Suprapubic skin (tissue), 4 donors: ENCODE measurements at places on chromosomes 4 and X. TPM values are rescaled to one million over a fixed set of nuclear protein-coding genes. Genes with fewer than 3 reads are reported as not detected.

DNA sequence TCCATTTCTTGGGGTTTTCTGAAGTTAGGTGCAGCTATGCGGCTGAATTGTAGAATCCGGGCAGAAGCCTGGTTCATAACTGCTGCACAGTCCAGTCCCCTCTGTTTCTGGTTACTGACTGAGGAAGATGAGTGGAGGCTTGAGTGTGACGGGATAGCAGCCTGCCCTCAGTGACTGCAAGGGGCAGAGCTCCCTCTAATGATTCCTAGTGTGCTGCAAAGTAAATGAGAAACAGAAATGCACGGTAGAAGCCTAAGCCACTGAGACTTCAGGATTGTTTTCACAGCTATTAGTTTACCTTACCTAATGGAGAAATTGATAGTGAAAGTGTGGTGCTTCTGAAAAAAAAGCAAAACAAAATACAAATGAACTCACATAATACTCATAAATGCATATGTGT, 189.2 kb downstream of the GPM6A start:
- no peak overlapping the region for H3K4me3 ChIP-seq
- H3K4me1 ChIP-seq = no peaks in the 10 kb centered on the region
- no peaks in the 10 kb centered on the region for H3K27me3 ChIP-seq
- no peaks in the 10 kb centered on the region for H3K36me3 ChIP-seq

DNA sequence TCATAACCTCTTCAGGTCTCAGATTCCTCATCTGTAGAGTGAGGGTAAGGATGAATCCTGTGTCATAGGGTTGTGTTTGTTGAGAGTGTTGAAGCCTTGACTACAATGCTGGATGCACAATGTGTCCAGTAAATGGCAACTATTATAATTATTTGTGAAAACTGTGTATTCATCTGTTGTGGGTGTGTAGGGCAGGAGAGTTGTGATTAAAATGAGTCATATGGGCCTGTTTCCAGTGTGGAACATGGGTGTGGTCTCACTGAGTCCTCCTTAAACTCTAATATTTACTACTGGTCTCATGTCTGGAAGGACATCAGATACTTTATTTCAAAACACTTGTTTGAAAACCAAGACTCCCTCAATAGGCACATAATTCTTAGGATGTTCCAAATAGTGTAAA, 208.5 kb upstream of the CASK start:
- no peak overlapping the region for H3K4me3 ChIP-seq
- no peak overlapping the region for H3K27ac ChIP-seq
- no peaks in the 10 kb centered on the region for H3K36me3 ChIP-seq
- no peaks in the 10 kb centered on the region for H3K4me1 ChIP-seq

- DNase-seq = no peak
- no peaks in the 10 kb centered on the region for H3K27me3 ChIP-seq
- H3K27ac ChIP-seq = no peak overlapping the region
- H3K4me1 ChIP-seq = no peaks in the 10 kb centered on the region
- H3K4me3 ChIP-seq = no peak overlapping the region
- no peaks in the 10 kb centered on the region for H3K36me3 ChIP-seq
These were observed 46.4 kb upstream of the PRPS1 start for GRCh38 chrX:107581923-107582322.

Gene TMEM156
- total RNA-seq = not detected

DNA sequence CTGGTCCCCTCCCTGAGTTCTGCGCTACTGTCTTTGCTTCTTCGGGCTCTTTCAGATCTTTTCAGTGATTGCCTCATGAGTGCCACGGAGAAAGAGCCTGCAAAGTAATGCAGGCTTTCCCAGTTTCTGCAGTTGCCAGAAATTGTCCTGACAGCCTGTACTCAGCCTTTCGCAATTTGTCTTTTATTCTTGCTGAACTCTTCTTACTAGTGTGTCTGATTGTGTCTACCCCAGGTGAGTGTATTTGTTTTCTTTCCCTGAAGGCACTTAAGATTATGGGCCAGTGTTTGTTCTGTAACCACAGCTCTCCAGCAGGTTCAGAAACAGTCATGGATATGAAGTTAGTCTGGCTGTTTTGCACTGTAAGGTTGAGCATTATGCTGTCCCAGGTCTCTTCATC, 47.1 kb downstream of the FAM193A start:
- no peak overlapping the region for H3K27ac ChIP-seq
- no peak for DNase-seq
- no peaks in the 10 kb centered on the region for H3K27me3 ChIP-seq
- peaks cover 36% of the 10 kb centered on the region for H3K4me1 ChIP-seq
- no peak overlapping the region for H3K4me3 ChIP-seq

Gene CNGA1
- total RNA-seq = 12.5 TPM

GRCh38 chr4:73006286-73006990, 63.1 kb downstream of the COX18 start:
- DNase-seq = no peak
- H3K27me3 ChIP-seq = no peaks in the 10 kb centered on the region
- no peak overlapping the region for H3K4me3 ChIP-seq
- H3K27ac ChIP-seq = no peak overlapping the region
- no peaks in the 10 kb centered on the region for H3K4me1 ChIP-seq
- no peaks in the 10 kb centered on the region for H3K36me3 ChIP-seq

DNA sequence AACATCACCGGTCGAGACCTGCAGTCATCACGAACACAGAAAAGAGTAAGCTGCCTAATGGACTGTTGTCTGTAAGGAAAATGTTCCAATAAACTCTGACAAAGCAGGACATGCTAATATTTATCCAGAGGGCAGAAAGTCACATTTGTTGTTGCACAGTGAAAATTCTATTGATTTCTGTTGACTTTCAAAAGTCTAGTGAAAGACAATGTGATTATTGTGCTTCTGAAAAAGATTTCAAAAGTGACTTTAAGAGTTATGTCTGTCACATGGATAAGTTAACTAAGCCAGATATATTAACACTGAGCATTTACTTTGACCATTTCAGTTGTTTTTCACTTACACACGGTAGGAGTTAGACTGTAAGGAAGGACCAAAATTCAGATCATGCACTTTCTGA, 9.3 kb upstream of the RFC1 start:
- no peaks in the 10 kb centered on the region for H3K4me1 ChIP-seq
- H3K27me3 ChIP-seq = no peaks in the 10 kb centered on the region
- no peak for DNase-seq

DNA sequence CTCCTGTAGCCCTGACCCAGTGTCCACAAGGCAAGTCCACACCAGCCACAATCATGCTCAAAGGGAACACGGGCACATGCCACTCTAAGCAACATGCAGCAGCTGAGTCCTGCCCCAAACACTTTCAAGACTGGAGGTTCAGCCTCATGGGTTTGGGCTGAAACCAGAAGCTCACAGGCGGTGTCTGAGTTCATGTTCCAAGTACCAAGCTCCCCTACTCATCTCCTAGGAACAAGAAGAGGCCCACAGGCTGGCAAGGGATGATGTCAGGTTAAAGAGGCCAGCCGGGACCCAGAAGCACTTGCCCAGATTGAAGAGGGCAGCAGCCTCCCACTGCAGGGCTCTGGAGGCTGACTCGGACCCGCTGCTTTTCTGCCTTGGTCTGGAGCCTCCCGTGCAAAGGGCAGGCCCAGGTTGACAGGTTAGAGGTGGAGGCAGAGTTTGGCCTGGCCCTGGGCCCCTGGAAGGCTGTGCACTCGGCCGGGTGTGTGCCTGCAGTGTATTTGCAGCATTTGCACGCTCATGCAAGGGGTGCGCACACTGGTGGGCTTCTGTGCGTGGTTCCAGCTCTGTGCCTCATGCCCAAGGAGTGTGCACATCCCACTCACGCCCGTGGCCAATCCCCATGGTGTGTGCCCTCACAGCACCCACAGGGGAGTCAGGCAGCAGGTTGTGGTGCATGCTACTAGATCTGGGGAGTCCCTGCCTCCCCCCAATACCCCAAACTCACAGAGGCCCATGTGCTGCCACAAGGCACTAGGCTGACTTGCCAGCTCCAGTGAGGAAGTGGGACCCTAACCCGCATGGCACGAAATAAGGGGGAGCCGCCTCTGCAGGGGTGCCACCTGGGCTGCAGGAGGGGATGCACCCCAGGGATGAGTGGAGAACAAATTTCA, 2.4 kb downstream of the HMX1 start:
- no peak overlapping the region for H3K4me3 ChIP-seq
- no peaks in the 10 kb centered on the region for H3K36me3 ChIP-seq
- no peak for DNase-seq
- peaks cover 20% of the 10 kb centered on the region for H3K4me1 ChIP-seq
- H3K27ac ChIP-seq = no peak overlapping the region

- H3K36me3 ChIP-seq = no peaks in the 10 kb centered on the region
- H3K4me3 ChIP-seq = no peak overlapping the region
- H3K4me1 ChIP-seq = no peaks in the 10 kb centered on the region
- no peak overlapping the region for H3K27ac ChIP-seq
- H3K27me3 ChIP-seq = no peaks in the 10 kb centered on the region
- DNase-seq = no peak
These were observed 523.2 kb upstream of the IGFBP7 start for GRCh38 chr4:57633212-57633859.

DNA sequence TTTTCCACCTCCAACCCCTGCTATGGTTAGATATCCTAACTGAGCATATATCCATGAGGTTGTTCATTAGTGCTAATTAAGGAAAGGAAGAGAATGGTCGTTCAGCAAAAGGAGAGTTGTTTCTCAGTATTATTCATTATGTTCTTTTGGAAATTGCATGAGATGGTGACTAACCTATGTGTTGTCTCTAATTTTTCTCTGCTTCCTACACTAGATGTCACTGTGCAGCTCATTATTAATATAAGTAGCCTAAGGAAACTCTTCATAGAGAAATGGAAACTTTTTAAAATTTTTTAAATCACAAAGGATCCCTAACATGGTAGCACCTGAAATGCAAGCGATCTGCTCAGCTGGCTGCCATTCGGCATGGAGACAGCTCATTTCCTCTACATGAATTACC, 67.7 kb upstream of the FAM9A start:
- H3K4me1 ChIP-seq = no peaks in the 10 kb centered on the region
- no peak overlapping the region for H3K4me3 ChIP-seq
- H3K27me3 ChIP-seq = no peaks in the 10 kb centered on the region
- no peak overlapping the region for H3K27ac ChIP-seq
- no peak for DNase-seq

DNA sequence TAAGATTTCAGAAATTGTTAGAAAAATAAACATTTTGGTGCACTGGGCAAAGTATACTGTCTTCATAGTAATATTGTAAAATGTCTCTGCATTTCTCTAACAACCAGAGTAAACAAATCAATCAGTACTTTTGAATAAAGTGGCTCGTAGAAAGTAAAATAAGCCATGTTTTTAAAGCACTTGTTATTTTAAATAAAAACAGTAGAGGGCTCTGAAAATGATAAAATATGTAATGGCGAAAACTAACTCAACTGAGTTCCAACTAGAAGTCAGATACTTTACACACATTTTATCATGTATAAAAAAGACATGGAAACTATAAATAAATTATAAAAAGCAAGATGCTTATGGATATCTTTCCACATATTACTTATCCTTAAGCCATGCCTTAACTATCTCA, 1134.4 kb downstream of the PDHA2 start:
- DNase-seq = no peak
- H3K27me3 ChIP-seq = no peaks in the 10 kb centered on the region
- no peak overlapping the region for H3K27ac ChIP-seq
- no peaks in the 10 kb centered on the region for H3K36me3 ChIP-seq
- no peak overlapping the region for H3K4me3 ChIP-seq

DNA sequence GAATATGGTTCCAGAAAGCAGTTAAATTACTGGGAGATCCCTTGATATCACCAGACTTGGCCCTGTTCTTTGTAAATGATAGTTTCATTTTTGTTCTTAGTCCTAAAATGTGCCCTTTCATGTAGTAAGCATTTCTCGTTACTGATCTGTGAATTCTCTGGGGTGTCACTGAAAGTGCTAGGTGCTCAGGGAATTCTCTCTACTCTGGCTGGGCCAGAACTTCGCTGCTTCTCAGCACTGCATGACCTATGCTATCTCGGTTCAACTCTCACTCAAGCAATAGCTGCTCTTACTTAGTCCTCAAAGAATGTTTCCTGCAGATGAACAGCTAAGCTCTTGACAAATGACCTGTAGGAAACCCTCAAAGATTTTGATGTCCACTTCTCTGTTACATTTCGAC, 1144.3 kb downstream of the ADGRL3 start:
- no peaks in the 10 kb centered on the region for H3K36me3 ChIP-seq
- no peak for DNase-seq
- no peak overlapping the region for H3K27ac ChIP-seq
- H3K4me3 ChIP-seq = no peak overlapping the region
- H3K4me1 ChIP-seq = no peaks in the 10 kb centered on the region

GRCh38 chr4:81166458-81167160, 48.4 kb downstream of the PRKG2 start:
- no peak overlapping the region for H3K4me3 ChIP-seq
- H3K4me1 ChIP-seq = peaks cover 4% of the 10 kb centered on the region
- H3K27ac ChIP-seq = no peak overlapping the region
- no peak for DNase-seq

DNA sequence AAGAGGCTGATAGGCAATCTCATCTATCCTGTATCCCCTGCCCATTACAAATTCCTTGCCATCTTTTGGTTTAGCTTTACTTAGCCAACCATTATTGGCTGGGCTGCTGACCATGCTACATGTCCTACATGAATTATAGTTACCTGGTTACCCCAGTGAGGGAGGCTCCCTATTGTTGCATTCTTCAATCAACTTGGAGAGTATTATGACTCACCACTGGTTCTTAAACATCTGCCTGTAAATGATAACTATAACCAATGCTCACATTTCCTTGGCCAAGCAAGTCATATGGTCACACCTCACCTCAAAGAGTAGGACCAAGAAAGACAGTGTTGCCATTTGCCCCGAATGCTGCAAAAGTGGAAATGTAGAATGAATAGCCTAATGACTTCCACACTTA, 297.6 kb downstream of the IL15 start:
- no peak overlapping the region for H3K27ac ChIP-seq
- no peaks in the 10 kb centered on the region for H3K4me1 ChIP-seq
- no peaks in the 10 kb centered on the region for H3K27me3 ChIP-seq
- H3K36me3 ChIP-seq = no peaks in the 10 kb centered on the region

GRCh38 chr4:155780775-155781174, 22.0 kb downstream of the GUCY1B1 start:
- no peaks in the 10 kb centered on the region for H3K27me3 ChIP-seq
- peaks cover 5% of the 10 kb centered on the region for H3K4me1 ChIP-seq
- no peak for DNase-seq
- no peaks in the 10 kb centered on the region for H3K36me3 ChIP-seq
- H3K4me3 ChIP-seq = no peak overlapping the region
- no peak overlapping the region for H3K27ac ChIP-seq

GRCh38 chr4:18197467-18197866, 175.9 kb upstream of the LCORL start:
- H3K36me3 ChIP-seq = no peaks in the 10 kb centered on the region
- no peak overlapping the region for H3K4me3 ChIP-seq
- H3K27me3 ChIP-seq = no peaks in the 10 kb centered on the region
- no peak for DNase-seq
- no peak overlapping the region for H3K27ac ChIP-seq
- H3K4me1 ChIP-seq = no peaks in the 10 kb centered on the region
